ENCODE measurements at places on chromosomes 13 and 19.

- DNase-seq: no peak
Observed at GRCh38 chr19:50460161-50460765, 16.0 kb upstream of the EMC10 start.

DNA sequence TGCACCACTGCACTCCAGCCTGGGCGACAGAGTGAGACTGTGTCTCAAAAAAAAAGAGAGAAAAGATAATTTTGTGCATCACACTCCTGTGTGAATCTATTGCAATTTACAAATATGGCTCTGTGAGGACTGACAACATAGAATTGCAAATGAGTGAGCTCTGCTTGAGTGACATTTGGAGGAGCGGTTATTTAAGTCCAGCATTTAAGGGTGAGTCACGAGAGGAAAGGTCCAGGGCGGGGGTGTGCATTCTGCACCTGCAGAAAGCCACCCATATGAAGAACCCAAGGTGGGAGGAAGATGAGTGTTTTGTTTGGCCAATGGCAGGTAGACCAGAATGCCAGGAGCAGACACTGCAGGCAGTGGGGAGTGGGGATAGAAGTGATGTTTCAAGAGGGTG is 58.5 kb downstream of the DGKH start:
- no peak for DNase-seq

- DNase-seq: no peak
Observed at GRCh38 chr19:33883859-33884519, 87.3 kb downstream of the KCTD15 start.

- DNase-seq: peak; percentile 57
Observed at GRCh38 chr13:112249644-112250610, 126.2 kb upstream of the SPACA7 start.

DNA sequence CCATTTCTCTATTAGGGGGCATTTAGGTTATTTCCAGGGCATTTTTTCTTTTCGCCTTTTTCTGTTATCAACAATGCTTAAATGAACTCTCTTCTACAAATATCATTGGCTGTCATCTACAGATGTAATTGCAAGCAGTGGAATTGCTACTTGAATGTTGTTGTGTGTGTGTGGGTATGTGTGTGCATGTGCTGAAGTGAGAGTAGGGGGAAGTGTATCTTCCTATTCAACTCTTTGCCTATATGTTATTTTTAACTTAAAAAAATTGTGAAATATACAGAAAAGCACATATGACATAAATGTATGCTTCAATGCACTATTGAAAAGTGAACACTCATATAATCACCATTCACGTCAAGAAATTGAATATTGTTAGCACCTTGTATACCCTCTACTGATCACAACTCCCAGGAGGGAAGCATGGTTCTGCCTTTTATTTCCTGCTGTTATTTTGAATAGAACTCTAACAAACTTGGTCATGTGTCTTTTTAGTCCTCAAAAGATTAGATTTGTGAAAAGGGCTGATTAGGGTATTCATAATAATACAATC is 24.7 kb downstream of the WDFY2 start:
- no peak for DNase-seq

- no peak for DNase-seq
Observed at GRCh38 chr13:59413126-59413525, 750.6 kb downstream of the DIAPH3 start.

DNA sequence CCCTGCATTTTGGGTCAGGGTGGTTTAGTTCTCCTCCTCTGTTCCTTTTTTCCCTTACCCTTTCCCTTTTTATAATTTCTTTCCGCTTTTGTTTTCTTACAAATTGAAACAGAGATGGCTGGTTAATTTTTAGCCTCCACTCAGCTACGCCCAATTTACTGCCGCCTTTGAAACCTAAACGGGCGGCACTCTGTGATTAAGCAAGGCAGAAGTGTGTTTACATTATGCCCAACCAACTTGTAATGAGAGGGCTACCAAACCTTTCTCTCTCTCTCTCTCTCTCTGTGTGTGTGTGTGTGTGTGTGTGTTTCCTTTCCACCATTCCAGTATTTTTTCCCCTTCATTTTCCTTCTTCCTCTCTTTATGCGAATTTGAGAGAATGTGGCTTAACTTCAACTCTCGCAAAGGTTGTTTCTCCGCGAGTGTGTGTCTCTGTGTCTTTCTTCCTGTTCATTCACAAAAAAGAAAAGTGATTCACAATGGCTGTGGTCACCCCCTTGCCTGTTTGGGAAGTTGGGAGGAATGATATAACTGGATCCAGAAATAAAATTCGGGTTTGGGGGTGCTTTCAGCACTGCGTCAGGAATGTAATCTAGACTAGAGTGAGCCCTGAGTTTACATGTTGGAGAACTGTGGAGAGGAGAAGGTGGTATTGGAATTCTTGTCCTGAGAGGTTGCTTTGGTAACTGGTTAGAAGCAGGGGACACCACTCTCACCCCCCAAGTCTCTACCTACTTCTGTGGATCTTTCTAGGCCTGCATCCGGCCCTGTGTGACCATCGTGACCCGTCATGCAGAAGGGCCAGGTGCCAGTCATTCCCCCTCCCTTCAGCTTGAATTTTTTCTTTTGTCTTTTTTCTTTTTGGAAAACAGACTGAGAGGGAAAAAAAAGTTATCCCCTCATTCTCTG is 31.4 kb downstream of the NFIX start:
- DNase-seq: no peak

GRCh38 chr13:104253063-104253680 is 1187.0 kb upstream of the SLC10A2 start:
- DNase-seq: no peak

DNA sequence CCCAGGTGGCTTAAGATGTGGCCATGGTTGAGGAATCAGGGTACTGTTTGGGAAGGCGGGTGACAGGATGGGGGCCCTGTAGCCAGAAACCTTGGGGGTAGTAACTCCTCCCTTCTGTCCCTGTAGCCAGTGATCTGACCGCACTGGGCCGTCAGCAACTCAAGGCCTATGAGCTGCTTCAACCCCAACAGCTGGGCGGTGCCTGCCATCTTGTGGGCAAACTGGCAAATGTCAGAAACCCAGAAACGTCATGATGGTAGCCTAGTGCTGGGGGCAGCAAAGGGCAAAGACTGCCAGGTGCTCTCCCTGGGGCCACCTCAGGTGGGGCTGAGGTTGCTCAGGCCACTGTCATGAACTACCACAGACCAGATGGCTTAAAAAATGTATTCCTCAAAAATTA is 3.5 kb downstream of the COPE start:
- DNase-seq: no peak

- DNase-seq: no peak
Observed at GRCh38 chr13:108227651-108228272, 9.6 kb downstream of the ABHD13 start.

DNA sequence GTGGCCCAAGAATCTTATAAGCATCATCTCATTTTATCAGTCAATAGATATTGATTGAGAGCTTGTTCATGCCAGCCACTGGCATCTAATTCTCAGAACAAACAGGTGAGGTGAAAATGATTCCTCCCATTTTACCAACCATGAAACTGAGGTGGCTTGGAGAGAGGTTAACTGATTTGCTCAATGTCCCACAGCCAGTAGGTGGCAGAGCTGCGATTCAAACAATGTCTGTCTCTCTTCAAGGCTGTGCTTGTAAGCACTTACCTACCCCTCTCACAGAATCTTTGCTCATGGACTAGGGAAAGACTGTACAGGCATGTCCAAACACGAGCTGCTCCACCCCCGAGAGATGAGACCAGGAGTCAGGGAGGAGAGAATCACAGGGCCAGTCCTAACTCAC is 21.5 kb upstream of the GSX1 start:
- no peak for DNase-seq

DNA sequence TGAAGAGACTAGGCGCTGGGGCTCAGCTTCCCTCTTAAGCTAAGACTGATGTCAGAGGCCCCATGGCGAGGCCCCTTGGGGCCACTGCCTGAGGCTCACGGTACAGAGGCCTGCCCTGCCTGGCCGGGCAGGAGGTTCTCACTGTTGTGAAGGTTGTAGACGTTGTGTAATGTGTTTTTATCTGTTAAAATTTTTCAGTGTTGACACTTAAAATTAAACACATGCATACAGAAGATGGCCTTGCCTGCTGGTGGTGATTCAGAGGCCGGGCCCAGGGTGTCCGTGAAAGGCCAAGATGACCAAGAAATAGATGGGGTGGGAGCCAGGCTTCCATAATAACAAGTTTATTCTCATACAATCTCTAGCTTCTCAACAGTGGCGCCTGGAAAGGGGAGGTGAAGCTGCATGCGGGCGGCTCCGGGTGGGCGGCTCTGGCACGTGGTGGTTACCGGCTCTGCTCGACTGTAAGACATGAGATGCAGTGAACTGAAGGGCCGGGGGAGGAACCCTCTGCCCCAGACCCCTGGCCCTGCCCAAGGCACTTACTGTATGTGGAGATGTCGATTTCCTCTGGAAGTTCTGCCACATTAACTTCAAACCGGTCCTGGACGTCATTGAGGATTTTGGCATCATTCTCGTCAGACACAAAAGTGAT is 10.5 kb downstream of the DDX39A start:
- no peak for DNase-seq

DNA sequence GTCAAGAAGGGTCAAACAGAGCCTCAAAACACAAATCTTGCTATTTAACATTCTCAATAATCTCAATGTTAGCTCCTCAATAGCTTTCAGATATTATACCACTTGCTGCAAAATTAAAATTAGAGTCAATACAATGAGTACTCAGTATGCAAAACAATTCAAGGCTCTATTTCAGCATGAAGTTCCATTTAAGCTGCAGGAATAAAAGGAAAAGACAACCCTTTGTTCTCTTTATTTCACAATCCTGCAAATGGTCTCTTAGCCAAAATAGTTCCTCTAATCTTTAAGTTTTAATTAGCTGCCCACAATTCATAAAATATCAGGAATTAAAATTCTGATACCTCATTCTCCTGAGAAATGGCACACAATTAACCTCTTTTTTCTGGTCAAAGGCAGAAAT is 40.5 kb upstream of the DCT start:
- no peak for DNase-seq

DNA sequence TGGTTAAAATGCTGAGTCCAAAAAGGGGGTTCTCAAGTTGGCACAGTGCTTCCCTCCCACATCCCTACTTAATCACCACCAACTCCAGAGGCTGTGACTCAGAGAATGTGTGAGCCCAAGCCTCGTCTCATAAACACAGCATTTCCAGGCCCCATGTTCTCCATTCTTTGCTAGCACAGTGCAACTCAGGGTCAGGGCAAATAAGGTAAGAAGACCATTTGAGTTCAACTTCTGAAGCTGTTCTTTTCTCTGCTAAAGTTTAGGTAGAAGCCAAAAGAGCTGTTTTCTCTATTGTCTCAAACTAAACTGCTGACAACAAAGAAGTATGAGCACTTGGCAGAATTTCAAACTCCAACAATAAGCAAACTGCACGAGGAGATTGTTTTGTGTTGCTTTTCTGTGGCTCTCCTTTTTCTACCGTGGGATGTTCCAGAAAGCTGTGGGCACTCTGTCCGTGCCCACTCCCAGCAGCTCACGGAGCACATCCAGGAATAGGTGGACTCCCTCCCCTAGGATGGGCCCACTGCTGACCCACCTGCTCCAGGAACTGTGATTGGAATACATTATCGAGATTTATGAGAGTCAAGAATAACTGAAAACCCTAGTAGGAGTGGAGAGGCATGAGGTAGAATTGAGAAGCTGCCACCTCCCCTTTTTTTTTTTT is 494.3 kb downstream of the COG6 start:
- DNase-seq: no peak

DNA sequence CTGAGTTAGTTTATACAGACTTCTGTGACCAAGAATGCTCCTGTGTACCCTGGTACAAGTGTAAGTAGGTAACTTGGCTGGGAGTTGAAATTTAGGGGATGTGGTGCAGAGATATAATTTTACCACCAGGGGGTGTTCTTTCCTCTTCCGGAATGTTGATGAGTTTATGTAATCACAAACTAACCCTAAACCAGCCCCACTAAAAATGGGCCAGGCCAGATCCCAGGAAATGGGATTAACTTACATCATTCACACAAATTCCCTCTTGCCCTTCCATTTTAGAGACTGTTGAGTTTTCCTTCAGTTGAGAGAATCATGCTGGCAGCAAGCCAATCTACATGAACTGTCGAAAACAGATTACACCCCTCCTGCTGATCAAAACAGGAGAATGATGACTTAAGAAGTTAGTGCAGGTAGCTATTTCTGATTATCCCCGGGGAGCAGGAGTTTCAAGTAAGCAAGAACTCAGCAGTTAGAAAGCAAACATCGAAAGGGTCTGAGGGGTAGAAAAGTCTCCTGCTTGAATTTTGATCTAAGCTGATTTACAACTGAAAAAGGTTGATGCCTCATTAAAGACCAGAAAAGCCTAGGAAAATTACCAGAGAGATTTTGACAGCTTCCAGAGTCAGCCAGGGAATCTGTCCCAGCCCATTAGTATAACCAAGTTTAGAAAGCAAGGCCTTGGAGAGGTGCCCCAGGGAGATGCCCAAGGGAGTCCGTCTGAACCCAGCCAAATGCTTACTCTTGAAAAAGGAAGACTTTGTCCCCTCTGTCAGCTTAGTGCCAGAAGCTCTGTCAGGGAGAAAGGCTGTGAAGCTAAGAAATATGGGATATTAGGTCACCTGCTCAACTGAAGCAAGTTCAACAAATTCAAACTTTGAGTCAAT is 32.3 kb upstream of the MED4 start:
- peak; percentile 84 for DNase-seq

GRCh38 chr13:48578516-48579164 is 45.8 kb upstream of the RCBTB2 start:
- no peak for DNase-seq

DNA sequence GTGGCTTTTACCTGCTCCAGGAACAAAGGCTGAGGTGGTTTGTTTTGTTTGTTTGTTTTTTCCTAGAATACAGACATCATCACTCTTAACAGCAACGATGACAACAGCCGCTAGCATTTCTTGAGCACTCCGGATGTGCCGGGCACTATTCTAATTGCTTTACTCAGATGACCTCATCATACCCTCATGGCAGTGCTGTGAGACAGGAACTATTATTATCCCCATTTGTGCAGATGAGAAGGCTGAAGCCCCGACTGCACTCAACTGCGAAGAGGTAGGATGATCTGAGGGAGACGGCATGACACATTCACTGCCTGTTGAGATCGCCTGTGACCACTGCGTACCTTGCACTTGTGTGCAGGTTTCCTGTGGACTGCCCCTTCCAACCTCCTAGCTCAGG is 66.5 kb downstream of the CCDC70 start:
- peak; percentile 21 for DNase-seq

DNA sequence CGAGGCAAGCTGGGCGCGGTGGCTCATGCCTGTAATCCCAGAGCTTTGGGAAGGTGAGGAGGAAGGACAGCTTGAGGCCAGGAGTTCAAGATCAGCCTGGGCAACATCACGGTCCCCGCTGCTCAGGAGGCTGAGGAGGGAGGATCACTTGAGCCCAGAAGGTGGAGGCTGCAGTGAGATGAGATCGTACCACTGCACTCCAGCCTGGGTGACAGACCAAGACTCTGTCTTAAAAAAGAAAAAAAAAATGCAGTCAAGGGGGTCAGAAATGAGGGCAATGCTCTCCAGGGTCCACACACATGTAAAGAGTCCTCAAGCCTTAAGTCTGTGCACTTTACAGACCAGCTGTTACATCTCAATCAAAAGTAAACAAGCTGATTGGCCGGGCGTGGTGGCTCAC is 8.5 kb downstream of the R3HDM4 start:
- DNase-seq: no peak

All from coronary artery (tissue), 2 donors.